ENCODE measurements at places on chromosomes 13 and 19.

DNA sequence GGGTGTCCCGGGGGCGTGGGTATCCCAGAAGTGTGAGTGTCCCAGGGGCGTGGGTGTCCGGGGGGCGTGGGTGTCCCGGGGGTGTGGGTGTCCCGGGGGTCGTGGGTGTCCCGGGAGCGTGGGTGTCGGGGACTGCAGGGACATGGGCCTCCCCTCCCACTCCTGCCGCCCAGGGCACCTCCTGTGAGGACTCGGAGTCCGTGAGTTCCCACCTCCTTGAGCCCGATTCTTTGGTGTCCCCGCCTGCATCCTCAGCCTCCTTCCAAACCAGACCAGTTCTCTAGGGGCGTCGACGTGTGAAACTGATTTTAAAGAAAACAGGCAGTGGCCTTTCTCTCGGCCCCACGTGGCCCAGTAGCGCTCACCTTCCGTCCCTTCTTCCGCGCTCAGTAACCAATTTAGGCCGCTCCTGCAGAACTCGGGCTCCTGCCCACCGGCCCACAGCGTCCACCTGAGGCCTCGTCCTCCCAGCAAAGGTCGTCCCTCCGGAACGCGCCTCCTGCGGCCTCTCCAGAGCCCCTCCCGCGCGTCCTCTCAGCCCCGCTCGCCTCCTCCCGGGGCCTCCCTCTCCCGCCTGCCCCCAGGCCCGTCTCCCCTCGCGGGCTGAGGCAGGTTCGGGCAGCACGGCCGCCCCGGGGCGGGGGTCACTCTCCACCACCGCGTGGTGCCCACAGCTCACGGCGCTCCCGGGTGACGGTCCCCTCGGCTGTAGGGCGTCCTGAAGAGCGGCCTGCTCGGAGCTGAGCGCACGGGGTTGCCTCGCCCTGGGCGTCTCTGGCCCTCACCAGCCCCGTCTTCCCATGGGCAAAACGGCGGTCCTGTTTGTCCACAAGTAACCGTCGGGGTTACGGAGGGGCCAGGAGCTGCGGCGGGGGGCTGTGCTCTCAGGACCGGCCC lies 3.8 kb downstream of the F7 start:
- no peak for DNase-seq

GRCh38 chr13:51235756-51236490 lies 13.7 kb downstream of the FAM124A start:
- DNase-seq, result no peak

DNA sequence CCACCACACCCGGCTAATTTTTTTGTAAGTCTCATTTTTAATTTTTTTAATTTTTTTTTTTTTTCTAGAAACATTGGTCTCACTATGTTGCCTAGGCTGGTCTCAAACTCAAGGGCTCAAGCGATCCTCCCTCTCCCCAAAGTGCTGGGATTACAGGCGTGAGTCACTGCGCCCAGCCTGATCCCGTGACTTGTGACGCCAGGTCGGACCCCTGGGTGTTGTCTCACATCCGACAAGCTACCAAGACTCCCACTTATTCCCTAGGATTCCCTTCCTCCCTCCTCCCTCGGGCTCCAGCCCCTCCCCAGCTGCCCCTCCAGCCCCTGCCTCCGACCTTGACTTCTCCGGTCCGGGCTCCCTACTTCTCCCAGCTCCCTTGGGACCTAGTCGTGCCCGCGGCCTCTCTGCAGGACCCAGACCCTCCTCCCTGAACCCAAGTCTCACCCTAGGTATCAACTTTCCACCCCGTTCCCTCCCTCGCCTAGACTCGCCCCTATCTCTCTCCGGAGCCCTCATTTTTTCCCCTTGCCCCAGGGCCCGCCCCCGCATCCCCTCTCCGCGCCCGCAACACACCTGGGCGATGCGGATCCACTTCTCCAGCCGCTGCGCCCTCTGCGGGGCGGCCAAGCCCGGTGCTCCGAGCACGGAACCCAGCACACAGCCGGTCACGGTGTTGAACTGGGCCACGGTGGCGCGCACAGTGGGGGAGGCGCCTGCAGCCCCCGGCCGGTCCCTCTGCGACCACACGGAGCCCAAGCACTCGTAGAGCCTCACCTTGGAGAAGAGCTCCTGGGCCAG lies 13.1 kb downstream of the RGL3 start:
- no peak for DNase-seq

DNA sequence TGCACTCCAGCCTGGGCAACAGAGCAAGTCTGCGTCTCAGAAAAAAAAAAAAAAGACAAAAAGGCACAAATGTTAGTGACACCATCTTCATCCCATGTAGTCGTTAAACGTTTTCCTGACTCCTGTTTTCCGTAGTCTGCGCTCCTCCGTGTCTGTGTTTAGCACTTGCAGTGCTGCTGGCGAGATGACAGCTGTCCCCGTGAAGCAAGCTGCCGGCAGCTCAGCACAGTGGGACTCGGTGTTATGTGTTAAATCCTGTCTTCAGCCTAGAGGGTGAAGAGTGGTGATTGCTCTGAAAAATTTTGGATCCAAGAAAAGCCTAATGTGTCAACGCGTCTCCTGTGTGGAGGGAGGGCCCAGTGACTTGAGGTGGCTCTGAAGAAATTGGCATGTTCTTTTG lies 18.4 kb downstream of the UBXN6 start:
- DNase-seq, result no peak

- no peak for DNase-seq
These were observed 148.9 kb downstream of the SIPA1L3 start for GRCh38 chr19:38055655-38056521.

DNA sequence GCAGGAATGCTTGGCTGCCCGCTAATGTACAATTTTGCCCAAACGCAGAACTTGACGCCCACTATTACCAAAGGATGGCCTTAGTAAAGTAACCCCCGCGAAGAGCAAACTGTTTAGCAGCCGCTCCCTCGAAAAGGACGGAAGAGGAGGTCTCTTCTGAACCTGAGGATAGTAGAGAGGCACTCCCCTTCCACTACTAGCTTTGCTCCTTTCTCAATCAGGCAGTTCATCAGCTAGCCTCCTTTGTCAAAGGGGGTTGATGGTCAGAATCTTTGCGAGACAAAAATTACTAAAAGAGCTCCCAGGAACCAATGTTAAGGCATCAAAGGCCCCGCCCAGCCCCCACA lies 534 bp downstream of the CAB39L start:
- DNase-seq, result no peak
